NCI-H1694 (cell line): ENCODE measurements at places on chromosomes 5 and 9.

DNA sequence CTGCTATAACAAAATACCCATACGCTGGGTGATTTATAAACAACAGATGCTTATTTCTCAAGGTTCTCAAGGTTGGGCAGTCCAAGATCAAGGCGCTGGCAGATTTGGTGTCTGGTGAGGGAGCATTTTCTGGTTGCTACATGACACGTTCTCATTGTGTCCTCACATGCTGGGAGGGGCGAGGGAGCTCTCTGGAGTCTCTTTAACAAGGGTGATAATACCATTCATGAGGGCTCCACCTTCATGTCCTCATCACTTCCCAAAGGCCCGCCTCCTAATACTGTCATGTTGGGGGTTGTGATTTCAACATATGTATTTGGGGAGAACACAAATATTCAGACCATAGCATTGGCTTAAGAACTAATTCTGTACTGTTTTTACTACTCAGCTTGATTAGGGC, 4.6 kb downstream of the CFAP90 start:
- DNase-seq: no peak

- DNase-seq: no peak
These were observed 210.3 kb upstream of the TNC start for GRCh38 chr9:115328228-115328627.

DNA sequence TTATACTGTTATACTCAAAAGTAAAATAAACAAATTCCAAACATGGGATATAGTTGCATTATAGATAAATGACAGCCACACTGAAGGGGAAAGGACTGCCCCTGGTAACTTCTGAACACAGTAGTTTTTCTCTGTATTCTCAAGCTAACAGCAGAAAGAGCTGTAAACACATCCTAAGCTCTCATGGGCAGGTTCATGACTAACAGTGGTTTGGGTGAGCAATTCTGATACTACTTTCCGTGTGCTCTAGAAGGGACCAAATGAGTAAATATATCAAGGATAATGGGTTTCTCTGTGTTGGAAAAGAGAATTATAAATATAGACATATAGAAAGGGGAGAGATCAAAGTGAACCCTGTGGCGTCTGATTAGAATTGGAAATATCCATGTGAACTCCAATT, 2.2 kb upstream of the LCN6 start:
- DNase-seq: no peak

DNA sequence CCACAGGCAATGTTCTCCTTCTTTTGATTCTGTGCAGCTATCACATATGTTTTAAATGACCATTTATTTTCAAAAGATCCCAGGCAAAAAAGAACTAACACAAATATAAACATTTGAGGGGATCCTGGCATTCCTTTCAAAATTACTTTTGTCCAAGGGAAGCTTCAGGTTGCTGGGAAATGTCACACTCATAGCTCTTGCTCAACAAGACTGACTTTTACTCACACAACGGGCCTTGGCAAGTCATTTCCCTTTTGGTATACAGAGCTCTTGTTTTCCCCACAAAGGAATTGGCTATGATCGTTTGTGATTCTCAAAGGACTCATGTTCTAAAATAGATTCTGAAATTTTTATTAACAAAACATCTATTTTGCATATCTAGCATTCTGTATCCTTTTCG, 4.5 kb upstream of the PALM2AKAP2 start:
- no peak for DNase-seq

DNA sequence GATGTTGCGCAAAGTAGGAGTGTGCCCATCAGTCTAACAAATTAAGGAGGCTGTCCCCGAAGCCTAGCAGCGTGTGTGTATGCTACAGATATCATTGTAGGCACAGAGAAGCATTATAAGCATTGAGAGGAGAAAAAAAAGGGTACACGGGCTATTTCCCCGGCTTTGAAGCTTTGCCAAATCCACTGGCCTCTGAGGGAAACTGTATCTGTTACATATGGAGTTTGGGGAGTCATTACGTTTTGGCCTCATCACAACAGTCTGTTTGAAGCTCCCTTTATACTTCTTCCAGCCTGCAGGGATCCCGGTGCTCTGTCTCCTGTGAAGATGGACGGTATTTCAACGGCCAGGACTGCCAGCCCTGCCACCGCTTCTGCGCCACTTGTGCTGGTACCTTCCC, 205.9 kb downstream of the RFK start:
- no peak for DNase-seq

GRCh38 chr5:84682531-84682930, 297.9 kb upstream of the EDIL3 start:
- DNase-seq: no peak

- DNase-seq: no peak
These were observed 103.2 kb downstream of the VAV2 start for GRCh38 chr9:133888809-133889491.

DNA sequence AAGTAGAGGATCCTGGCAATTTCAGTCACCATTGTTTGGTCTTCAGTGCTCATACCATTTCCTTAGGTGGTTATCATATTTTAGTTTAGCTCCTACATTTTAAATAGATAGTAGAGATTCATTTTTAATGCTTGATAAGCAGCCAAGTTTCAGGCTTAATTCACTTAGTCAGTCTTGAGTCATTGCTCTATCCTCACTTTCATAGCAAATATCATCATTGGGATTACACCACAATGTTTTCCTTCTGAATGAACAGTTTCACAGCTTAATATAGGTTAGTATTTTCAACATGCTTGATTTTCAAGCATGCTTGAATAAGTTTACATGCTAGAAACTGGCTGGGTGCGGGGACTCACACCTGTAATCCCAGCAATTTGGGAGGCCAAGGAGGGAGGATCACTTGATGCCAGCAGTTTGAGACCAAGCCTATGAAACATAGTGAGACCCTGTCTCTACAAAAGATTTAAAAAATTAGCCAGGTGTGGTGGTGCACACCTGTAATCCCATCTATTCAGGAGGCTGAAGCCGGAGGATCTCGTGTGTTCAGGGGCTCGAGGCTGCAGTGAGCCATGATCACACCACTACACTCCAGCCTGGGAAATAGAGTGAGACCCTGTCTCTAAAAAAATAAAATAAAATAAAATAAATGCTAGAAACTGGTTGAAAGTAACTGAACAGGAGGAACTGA, 339.9 kb downstream of the ADGRV1 start:
- no peak for DNase-seq

DNA sequence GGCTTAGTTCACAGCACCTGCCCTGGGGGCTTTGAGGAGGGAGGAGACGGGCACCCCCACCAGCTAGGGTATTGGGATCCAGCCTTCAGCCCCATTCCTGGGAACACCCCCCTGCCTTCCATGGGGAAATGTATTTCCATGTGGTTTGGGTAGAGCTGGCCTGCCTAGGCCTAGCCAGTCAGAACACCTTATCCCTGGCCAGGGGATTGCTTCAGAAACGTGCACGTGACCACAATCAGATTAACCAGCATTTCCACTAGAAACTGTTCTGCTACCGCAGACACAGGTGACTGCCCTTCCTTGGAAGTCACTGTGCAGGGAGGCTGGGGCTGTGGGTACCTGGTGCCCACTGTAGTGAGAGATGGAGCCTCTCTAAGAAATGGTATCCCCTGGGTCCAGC, 14.0 kb downstream of the BBLN start:
- DNase-seq: no peak

- no peak for DNase-seq
These were observed 4.1 kb downstream of the IPPK start for GRCh38 chr9:92665836-92666235.

GRCh38 chr9:128372188-128372641, 1.0 kb downstream of the URM1 start:
- no peak for DNase-seq
